ENCODE measurements at places on chromosomes 3 and 15.

DNA sequence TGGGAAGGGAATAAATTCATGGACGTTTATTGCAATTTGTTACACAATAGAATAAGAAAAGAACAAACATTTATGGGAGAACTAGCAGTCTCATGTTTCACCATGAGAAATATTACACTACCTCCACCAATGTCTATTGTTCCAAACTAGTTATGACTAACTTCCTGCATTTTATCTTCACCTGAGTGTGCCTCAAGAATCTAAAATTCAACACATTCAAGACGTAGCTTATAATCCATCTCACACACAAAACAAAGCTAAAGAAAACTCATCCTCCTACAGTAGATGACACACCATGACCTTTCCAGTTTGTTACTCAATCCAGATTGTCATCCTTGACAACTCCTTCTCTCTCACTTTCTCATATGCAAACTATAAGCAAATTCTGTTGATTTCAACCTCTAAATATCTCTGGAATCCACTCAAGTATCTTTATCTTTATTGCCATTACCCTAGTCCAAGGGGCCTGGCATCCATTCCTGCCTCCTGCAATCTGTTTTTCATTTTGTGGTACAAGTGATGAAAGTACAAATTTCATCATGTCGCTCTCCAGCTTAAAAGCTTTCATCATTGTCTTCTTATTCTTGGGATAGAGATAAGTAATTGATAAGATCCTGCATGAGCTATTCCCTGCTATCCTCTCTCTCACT is 229.9 kb downstream of the NR2F2 start:
- no peak for DNase-seq

GRCh38 chr3:12308517-12308916 is 19.6 kb downstream of the PPARG start:
- DNase-seq, result no peak

- DNase-seq, result no peak
These were observed 267.7 kb downstream of the PLOD2 start for GRCh38 chr3:145893331-145893730.

- no peak for DNase-seq
These were observed 441.1 kb upstream of the MDFIC2 start for GRCh38 chr3:70753572-70753971.

GRCh38 chr15:97566961-97567360 is 393.5 kb upstream of the ARRDC4 start:
- no peak for DNase-seq
